ENCODE measurements at places on chromosomes 6 and 20.

DNA sequence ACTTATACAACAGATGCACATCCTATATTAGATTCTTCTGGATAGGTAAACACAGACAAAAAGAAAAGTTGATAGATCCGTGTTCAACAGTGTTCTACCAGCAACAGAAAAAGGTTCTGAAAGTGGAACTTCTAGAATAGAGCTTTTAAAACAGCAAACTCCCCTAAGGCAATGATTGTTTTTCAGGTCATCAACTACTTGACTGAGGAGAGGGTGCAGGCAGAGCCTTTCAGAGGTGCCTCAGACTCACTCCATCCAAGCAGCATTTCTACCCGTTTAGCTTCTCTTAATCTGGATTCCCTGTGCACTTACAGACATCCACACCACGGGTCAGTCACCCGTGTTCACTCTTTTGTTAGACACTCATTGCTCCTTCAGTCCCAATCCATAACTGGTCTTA is 28.9 kb downstream of the FYN start:
- DNase-seq = no peak

DNA sequence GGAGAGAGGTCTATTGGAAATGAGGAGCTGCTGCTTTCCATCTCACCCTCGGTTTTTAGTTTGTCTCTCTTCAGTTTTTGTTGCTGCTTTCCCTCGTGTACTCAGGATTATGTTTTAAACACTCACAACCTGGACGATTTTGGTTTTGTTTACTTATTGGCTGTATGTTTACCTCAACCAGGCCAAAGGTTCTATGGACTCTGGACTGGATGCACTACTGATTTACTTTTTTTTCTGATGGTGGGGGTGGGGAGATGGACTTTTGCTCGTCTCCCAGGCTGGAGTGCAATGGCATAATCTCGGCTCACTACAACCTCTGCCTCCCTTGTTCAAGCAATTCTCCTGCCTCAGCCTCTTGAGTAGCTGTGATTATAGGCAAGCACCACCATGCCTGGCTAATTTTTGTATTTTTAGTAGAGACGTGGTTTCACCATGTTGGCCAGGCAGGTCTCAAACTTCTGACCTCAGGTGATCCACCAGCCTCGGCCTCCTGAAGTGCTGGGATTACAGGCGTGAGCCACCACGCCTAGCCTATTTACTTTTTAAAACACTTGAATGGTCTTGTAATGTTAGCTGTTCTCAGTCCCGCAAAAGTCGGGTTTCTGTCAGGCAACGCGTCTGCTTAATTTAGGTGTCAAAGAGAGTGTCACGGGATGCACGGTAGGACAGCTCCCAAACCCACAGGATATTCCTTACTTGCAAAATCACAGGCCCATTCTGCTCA is 148.2 kb upstream of the RIPOR2 start:
- no peak for DNase-seq

- DNase-seq = no peak
Measured at GRCh38 chr20:37378785-37379598, 33.1 kb downstream of the SRC start.

GRCh38 chr6:30480536-30481156 is 8.7 kb upstream of the HLA-E start:
- peak; percentile 34 for DNase-seq

DNA sequence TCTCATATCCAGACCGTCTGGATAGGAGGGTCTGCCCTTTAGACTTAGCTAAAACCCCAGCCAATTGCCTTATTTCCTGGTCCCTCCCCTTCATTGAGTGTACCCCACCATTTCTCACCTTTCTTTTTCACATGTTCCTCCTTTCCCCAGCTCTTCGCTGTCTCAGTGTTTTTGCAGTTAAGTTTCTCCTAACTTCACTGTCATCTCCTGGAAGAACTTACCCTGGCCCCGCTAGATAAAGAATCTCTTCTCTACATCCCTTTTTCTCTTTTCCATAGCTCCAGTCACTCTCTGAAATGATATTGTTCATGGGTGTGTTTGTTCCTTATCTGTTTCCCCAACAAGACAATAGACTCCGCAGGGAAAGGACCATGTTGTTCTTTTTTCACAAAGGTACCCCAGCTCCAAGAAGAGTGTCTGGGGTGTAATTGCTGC is 208.8 kb downstream of the TSHZ2 start:
- DNase-seq = no peak

Data from activated T-cell treated with anti-CD3 and anti-CD28 coated beads, Interleukin-2, amount 50 U/mL, for 4 hours (primary cell).